ENCODE measurements at places on chromosomes 2 and 18. TPM values are rescaled to one million over a fixed set of nuclear protein-coding genes. Genes with fewer than 3 reads are reported as not detected.

The RAB6C gene
- total RNA-seq = not detected

The ABCG5 gene
- not detected for total RNA-seq

The OBSL1 gene
- total RNA-seq = 51.9 TPM

The MAPK4 gene
- 8.9 TPM for total RNA-seq

The CPLX4 gene
- not detected for total RNA-seq

DNA sequence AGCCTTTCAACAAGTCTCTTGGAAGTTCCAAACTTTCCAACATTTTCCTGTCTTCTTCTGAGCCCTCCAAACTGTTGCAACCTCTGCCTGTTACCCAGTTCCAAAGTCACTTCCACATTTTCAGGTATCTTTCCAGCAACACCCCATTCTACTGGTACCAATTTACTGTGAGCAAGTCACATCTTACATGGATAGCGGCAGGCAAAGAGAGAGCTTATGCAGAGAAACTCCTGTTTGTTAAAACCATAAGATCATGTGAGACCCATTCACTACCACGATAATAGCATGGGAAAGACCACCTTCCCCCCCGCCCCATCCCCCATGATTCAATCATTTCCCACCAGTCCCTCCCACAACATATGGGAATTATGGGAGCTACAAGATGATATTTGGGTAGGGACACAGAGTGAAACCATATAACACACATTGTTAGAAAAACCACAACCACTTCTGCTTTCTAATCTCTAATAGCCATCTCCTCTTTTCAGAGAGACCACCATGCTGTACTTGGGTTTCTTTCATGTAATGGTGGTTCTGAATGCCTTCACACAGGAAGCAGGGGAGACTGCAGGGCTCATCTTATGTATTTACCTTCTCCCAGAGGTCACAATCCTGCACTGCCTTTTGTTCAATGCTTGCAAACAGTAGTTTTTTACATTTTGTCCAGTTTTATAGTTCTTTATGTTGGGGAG lies 46.0 kb upstream of the CALCRL start:
- no peak for DNase-seq

GRCh38 chr2:120405759-120406099 lies 59.8 kb downstream of the INHBB start:
- DNase-seq = no peak

GRCh38 chr18:6866552-6867085 lies 137.1 kb downstream of the ARHGAP28 start:
- peak; percentile 8 for DNase-seq

DNA sequence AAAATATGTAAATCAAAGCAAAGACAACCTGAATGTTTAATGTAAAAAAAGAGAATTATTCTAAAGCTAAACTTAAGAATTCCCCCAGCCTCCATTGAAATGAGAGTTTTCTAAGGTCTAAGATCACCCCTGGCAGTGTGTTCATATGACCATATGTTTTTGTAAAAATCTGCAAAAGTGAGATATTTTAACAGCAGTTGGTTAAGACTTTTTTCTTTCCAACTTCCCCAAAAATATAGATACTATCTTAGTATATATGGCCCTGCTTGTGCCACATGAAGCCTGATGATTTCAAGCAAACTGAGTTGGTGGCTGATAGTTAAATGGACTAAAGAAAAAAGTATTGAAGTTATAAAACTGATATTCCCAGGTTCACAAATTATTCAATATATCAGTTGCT lies 35.4 kb downstream of the ZNF804A start:
- no peak for DNase-seq

GRCh38 chr2:238433941-238434845 lies 7.5 kb downstream of the ASB1 start:
- no peak for DNase-seq

Data from esophagus muscularis mucosa (tissue), 4 donors.